Stimulated activated CD8-positive, alpha-beta memory T cell treated with anti-CD3 and anti-CD28 coated beads, Interleukin-4, amount 100 ng/mL, for 4 hours (primary cell): ENCODE measurements at places on chromosomes 6 and 20.

- DNase-seq: no peak
These were observed 16.0 kb downstream of the ARID1B start for GRCh38 chr6:156793200-156793599.

DNA sequence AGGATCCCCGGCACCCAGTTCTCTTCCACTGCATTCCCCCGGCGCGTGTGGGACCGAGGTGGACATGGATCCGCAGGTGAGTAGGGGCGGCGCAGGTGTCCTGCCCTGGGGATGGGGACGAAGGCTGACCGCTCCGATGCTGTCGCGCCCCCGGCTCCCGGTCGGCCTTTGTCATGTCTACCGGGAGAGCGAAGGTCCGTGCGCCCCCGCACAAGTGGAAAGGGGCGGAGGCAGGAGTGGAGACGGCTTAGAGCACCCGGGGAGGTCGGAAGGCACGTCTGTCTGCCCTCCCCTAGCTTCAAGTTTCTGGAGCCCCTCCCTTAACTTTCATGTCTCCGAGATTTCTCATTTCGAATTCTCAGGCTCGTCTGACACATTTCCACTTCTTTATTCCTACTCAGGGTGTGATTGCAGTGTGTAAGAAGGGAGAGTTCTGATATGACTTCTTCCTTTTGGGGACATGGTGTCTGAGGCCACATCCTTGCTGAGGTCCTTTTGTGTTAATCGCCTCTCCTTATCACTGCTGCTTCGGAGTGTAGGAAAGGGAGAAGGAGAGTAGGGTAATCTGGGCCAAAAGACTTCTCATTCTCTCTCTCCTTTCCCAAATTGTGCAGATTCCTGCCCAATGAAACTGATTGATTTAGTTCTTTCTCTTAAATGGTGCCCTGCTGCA lies 435 bp downstream of the KIFC1 start:
- DNase-seq: no peak

DNA sequence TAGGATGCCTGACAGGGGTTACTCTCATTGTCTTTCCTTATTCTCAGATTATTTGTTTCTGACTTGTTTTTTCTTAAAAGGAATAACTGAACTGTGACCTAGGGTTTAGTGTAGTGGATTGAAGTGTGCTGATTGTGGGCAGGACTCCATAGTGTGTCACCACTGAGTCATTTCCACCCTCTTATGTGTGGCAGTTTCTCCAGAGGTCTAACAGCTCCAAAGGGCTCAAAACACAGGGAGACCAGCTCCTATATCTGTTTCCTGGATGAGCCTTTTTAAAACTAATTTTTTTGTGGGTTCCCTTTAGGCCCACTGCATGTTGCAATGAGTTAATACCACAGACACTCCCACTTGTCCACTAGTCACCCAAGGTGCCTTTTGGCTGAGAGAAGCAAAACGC lies 951.1 kb upstream of the ADGRB3 start:
- DNase-seq: no peak

- DNase-seq: no peak
These were observed 271.4 kb upstream of the MAN1A1 start for GRCh38 chr6:119620846-119621555.

DNA sequence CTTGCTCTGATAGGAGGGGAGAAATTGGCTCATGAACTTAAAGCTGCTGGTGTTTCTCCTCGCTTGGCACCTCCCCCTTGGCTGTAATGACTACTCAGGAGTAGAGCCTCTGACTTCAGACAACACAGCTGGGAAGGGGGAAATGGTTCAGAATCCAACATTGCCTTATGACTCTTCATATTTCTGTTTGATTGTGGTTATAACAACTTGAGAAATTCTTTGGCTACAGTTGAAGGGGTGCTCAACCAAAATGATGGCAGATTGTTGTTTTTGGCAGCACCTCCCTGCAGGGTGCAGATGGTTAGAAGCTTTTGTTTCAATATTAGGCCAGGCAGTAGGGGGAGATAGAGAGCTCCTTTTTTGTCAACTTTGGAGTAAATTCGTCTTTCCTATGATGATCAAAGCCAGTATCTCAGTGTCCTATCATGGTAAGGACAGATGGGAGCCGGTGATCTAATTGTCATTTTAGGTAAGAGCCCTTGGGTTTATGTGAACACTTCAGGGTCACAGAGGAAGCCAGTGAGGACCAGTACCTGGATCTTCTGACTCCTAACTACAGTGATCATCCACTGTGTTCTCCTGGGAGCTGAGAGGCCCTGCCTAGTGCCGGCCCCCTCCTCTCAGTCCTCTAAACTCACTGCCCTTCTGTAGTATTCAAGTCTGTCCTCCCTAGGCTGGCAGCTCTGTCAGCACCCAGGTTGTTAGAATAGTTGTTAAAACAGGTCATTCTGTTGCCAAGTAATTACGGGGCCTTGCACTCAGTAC lies 39.9 kb downstream of the RPRD1B start:
- DNase-seq: no peak

- no peak for DNase-seq
These were observed 73.0 kb downstream of the TIAM2 start for GRCh38 chr6:155067956-155068615.

DNA sequence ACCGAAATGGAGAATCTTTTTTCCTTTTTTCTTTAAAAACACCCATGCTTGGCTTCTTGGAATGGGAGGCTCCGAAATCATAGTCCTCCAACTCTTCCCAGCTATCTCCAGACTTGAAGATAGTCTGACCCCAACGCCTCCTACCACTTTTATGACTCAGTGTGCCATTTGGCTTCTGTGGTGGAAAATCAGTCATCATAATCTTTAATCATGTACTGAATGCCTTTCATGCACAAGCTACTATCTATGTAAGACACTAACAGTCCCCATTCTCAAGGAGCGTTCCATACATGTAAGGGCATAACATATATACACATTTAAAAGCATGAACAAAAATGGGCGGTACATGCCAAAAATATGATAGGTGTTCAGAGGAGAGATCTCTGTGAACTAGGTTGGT lies 44.1 kb downstream of the TMEM14B start:
- no peak for DNase-seq

GRCh38 chr20:45892049-45892825 lies 1.1 kb downstream of the CTSA start:
- no peak for DNase-seq

- DNase-seq: no peak
These were observed 27.1 kb upstream of the ZNF318 start for GRCh38 chr6:43396408-43397149.

- DNase-seq: no peak
These were observed 25.2 kb downstream of the LCA5 start for GRCh38 chr6:79512014-79512413.

GRCh38 chr6:77205936-77206335 lies 257.4 kb downstream of the HTR1B start:
- no peak for DNase-seq

GRCh38 chr20:21096321-21097043 lies 9.7 kb downstream of the LINC00237 start:
- no peak for DNase-seq

DNA sequence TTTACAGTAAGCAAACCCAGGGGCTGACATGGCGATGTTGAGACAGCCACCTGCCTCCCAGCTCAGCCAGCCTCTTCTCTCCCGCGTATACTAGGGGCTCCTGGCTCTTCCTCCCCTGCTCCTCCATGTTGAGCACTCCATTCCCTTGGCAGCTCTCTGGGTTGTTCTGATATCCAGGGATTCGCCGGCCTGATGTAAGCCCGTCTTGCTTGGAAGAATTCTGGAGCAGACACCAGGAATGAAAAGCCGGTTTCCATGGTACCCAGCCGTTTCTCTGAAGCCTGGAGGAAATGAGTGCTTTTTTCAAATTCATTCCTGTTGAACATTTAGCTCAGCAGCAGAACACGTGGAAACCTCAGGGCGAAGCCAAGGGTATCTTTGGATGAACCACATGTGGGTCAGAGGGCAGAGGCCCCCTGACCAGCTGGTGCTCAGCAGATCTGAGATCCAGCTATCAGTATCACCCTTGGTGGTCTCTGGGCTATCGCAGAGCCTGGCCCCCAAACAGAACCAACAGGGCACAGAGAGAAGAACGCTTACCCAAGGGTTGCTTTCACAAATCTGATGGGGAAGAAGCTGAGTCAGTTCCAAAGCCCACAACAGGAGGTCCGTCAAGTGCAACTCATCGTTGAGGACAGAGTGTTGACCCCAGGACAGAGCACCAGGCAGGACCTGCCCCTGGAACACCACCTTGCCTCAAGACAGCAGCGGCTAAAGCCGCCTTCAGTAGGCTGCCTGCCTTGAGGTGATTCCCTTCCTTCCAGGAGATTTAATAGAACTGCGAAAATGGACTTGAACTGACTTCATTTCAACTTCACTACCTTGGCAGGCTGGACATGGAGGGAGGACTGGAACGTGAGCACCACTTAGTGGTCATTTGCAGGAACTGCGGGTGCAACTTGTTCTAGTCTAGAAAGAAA lies 96.1 kb upstream of the RIN2 start:
- DNase-seq: no peak

DNA sequence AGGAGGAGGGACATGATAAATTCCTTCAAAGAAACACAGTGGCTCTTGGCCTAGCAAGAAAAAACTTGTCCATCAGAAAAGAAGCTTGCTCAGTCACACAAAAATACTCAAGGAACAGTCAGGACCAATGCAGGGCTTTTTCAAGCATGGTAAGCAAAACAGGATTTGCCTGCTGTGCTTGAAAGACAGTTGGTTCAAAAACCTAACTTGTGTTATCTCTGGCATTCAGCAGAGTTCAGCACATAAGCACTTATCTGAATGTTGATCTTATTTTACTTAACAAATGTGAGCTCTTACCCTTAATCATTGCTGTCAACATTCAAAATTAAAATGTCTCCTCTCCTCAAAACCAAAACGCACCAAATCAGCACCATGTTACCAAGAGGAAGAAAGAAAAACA lies 38.3 kb downstream of the ATG5 start:
- DNase-seq: no peak

- no peak for DNase-seq
These were observed 78.6 kb downstream of the EDN3 start for GRCh38 chr20:59378966-59379365.

GRCh38 chr6:4774715-4775493 lies 1.3 kb upstream of the CDYL start:
- DNase-seq: no peak
